ENCODE measurements at places on chromosomes 6 and 20.

GRCh38 chr6:27547157-27548075 is 74.5 kb upstream of the ZNF184 start:
- DNase-seq, result no peak

DNA sequence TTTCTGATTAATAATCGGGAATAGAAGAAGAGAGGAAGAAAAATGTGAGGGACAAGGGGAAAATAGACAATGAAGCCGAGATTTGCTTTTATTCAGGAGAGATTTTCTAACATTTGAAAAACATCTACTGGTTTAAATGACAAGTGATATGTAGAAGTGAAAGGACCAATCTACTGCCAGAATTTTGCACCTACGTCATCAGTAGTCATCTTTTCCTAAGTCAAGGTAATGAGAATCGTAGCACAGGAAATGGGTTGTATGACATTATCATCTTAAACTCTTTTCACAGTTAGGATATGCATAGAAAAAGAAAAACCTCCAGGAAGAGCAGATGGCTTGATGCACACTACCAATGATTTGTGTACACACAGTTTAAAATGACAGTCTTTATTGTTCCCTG is 45.3 kb upstream of the RAB32 start:
- DNase-seq, result no peak

GRCh38 chr20:17155401-17155800 is 71.4 kb upstream of the PCSK2 start:
- DNase-seq, result no peak

DNA sequence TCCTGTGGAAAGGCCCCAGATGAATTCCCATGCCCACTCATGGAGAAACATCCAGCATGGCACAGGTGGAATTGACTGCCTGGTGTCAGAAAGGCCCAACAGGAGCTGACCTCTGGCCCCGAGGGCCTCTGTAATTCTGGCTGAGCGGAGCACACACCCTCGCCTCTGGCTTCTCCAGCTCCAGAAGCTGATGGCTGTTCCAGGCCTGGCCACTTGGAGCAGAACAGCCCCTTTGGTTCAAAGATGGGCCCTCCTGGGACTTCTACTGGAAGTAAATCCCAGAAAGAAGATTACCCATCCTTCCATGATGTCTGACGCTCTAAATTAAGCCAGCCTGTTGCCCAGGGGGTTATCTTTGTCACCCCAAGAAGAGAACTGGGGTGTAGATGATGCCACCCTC is 275.1 kb upstream of the CDH4 start:
- DNase-seq, result no peak

GRCh38 chr20:60667641-60668040 is 584.4 kb upstream of the CDH4 start:
- no peak for DNase-seq

DNA sequence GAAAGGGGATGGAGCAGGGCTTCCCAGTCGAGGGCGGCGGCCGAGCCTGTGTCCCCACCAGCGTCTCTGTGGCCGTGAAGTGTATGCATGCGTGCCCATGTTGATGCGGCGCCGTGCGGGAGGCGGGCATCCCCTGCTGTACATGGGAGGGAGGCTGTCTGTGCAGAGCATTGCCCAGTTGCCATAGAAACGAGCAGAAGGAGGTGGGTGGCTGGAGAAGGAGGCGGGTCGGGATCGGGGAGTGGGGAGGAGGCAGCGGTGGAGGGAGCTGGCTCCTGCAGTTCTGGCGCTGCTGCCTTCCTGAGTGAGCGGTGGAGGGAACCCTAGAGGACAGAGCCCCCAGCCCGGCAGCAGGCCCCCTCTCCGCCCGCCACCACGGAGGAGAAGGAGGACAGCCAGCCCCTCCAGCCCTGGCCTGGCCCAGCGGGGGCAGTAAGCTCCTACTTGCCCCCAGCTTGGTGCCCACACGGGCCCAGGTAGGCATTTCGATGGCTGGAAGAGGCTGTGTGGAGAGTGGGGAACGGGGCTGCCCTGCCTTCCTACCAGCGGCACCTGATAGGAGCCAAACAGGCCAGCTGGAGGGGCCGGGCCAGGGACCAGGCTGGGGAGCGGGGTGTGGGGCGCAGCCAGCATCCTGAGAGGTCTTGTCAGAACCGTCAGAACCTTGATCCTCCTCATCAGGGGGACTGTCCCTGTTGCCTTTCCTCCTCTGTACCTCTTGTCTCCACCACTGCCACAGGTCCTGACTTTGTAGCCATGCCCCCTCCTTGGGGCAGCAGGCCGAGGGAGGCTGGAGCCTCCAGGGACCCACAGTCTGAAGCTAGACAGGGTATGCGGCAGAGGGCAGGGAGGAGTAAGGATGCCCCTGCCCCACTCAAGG is 41.3 kb downstream of the SPDEF start:
- DNase-seq, result no peak

DNA sequence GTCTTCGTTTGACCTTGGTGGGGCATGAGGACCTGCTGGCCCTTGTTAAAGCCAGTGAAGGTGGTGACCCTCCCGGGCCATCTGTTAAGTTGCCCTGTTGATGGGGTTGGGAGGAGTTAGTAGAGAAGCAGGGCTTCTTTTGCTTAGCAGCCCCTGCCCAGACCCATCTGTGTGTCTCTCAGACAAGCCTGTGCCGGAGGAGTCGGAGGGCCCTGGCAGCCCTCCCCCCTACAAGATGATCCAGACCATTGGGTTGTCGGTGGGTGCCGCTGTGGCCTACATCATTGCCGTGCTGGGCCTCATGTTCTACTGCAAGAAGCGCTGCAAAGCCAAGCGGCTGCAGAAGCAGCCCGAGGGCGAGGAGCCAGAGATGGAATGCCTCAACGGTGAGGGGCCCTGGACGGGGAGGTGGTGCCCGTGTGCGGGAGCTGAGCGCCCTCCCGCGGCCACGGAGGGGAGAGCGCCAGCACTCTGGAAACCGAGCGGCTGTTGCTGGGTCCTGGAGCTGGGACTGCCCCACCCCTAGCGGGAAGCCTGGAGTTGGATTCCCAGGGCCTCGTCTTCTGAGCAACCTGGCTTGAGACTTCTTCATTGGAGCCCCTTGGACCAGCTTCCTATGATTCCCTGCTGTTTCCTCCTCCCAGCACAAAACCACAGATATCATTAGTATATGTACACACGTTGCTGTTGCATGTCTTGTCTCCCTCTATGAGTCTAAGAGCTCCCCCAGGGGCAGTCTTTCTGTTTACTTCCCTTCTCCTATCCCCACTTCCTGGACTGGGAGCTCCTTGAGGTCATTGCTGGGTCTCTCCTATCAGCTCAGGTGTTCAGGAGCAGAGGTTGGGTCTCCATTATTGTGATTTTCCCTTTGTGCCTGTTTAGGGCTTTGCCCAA is 27.6 kb upstream of the SRF start:
- peak; percentile 73 for DNase-seq

DNA sequence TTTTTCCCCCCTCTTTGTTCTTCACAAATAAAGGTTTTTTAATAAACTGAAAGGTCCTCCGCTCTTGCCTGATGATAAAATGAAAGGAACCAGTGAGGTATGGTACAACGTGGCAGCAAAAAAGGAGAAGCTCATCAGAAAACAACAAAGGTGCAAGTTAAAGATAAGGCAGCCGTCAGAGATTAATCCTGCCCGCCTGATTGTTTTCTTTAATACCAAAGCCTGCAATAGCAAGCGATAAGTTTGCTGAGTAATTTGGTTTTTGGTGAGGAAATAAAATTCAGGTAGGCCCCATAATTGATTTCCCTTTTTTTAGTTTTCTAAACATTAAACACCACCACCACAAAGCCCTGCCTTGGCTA is 177.9 kb downstream of the MBOAT1 start:
- no peak for DNase-seq

DNA sequence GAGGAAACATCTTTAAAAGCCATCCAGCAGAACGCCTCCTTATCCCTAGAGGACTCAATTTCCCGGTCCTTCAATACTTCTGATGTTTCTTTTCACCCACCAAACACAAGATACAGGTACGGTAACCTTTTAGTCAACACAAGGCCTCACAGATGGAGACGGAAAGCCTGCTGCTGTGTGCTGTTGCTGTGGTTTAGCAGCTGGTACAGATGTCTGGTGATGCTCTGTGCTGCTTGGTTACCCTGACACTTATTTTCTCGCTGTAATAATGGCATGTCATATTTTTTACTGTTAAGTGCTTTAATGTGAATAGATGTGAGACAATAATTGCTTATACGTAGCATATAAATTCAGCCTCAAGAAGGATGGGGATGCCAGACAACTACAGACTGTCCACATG is 25.3 kb downstream of the GMDS start:
- no peak for DNase-seq

- DNase-seq, result peak; percentile 85
These were observed 36.1 kb downstream of the GMDS start for GRCh38 chr6:2209226-2209809.

DNA sequence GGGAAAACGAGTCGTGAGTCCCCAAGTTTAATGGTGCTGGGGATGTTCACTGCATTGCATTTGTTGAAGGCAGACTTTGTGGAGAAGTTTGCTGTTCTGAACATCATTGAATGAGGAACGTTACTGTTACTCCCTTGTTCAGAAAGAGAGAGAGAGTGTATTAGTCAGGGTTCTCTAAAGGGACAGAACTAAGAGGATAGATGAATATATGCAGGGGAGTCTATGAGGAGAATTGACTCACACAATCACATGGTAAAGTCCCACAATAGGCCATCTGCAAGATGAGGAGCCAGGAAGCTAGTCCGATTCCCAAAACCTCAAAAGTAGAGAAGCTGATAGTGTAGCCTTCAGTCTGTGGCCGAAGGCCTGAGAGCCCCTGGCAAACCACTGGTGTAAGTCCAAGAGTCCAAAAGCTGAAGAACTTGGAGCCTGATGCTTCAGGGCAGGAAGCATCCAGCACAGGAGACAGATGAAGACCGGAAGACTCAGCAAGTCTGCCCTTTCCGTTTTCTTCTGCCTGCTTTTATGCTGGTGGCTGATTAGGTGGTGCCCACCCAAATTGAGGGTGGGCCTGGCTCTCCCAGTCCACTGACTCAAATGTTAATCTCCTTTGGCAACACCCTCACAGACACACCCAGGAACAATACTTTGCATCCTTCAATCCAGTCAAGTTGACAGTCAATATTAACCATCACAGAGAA is 223.5 kb upstream of the PCSK2 start:
- no peak for DNase-seq

GRCh38 chr6:136803608-136804007 is 11.3 kb upstream of the MAP3K5 start:
- no peak for DNase-seq

DNA sequence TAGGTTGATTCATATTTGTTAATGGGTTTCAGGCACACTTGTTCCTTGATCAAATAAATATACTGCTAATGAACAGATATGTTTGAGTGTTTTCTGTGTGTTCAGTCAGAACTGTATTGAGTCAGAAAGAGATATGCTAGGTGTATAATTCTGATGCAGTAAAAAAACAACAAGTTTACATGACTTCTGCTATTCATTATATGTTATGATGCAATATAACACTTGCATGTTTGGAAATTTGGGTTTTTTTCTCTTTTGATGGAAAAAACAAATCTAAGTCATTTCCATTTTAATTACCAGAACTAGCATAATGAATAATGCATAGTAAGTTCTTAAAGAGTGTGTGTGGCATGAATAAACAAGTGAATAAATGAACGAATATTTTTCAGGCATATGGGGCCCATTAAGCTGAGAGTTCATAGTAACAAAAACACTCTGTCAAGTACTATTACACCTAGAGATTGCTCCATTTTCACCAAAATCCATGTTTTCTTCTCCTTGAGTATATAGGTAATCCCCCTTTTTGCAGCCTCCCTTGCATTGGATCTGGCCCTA is 208.3 kb upstream of the NT5E start:
- no peak for DNase-seq

Measured in NCI-H1105 treated with DMSO at 0.1 percent for 48 hours (cell line).